GM12864 (cell line): ENCODE measurements at places on chromosomes 5 and 9.

DNA sequence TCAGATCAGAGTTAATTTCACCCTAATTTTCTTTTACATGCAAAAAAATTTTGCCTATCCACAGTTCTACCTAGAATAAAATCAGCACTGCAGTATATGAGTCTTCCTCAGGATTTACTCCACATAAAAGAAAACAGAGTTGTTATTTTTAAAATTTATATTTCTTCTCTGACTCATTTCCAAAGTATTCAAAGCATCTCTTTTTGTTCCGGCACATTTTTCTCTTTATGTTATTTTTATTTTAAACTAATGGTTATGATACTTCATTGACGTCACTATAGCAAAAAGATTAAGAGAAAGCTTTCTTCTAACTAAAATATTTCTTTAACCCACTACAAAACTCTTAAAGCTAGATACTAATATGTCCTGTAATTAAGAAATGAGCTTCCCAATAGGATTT is 590.4 kb downstream of the PRELID2 start:
- no peak for DNase-seq

DNA sequence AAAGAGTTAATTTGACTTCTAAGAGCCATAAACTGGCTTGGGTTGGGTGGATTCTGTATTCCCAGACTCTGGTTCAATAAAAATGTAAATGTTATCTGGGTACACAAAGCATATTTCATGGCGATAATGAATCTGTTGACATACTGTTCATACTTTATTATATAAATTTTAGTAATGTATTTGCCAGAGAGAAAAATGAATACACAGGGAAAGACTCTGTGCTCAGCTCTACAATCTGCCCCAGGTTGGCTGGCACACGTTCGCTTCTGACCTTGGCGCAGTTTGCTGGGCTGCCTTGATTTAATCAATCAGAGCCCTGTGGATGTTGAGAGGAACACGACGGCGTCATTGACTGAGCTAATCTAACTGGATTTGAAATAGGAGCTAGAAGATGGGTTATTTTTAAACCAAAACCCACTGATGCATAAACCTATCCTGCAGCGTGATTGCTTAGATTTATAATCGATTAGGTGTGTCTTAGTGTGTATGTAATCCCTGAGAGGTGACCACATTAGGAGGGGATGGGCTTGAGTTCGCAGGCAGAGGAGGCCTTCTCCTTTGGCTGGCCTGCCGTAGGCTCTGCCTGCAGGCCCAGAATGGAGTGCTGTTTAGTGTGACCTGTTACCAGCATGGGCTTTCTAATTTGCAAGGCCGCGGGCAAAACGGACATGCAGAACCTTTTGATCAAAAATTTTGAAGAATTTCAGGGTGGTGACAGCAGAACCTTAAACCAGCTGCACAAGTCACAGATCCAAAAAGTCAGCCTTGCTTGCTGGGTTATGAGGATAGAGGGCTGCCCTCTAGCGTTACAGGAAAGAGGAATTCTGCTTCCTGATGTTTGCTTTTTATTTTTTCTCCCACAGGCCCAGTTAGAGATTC is 3.9 kb upstream of the ADCY2 start:
- DNase-seq = no peak

DNA sequence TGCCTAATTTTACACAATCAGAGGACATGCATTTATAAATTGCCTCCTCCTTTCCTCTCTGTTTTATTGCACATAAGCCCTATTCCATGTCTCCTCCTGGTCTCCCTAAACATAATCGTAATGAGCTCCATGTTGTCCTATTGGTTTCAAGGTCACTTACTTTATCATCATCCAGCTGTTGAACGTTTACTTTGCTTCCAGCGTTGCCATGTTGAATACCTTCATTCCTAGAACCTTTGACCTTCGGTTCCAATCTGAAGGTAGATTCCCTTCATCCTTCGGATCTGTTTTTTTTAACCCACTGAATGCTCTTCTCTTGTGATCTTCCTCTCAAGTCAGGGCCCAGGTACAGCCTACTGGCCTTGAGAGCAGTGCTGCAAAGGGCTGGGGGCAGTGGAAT is 84.3 kb downstream of the PJA2 start:
- DNase-seq = no peak

DNA sequence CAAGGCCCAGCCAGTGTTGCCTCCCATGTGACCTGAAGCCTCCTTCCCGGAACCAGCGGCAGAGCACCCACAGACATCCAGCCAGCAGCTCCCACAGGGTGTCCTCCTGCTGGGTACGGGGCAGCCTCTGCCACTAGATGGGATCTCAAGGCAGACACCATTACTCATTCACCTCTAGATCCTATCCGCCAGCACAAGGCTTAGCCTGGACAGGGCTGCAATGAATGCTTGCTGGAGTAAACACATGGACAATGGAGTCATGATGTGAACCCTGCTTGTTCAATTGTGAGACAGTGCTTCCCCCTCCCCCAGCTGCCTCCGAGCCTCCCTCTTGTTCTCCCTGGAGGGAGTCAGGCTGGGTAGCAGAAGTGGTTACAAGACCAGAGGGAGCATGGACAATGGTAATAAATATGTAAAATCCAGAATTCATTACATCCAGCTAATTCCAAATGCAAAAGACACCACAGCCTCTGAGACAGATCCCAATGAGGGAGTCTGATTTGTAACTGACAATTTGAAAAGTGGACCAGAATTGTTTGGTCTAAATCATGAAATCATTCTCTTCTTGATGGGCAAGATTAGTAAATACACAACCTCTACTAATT is 132.0 kb downstream of the CRB2 start:
- DNase-seq = no peak

- DNase-seq = no peak
These were observed 178.2 kb upstream of the FBXL7 start for GRCh38 chr5:15321776-15322175.

GRCh38 chr9:107948601-107949000 is 459.0 kb upstream of the KLF4 start:
- no peak for DNase-seq

- DNase-seq = no peak
These were observed 173.8 kb downstream of the PCSK1 start for GRCh38 chr5:96259151-96259772.

GRCh38 chr9:130020618-130021017 is 22.4 kb downstream of the FNBP1 start:
- DNase-seq = no peak

DNA sequence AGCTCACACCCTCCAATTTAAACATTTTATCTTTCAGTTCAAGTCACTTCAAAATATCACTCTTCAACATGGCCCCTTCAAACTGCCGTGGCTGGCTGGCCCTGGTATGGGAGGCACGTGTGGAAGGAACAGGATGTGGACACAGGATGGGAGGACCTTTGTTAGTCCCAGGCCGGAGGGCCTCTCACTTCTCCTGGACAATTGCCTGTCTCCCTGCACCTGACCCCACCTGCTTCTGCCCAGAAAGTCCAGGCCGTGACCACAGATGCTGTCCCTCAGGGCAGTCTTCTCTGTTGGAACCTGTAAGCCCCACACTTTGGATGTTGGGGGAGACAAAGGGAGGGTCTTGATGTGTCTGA is 19.4 kb downstream of the AMBP start:
- DNase-seq = no peak

DNA sequence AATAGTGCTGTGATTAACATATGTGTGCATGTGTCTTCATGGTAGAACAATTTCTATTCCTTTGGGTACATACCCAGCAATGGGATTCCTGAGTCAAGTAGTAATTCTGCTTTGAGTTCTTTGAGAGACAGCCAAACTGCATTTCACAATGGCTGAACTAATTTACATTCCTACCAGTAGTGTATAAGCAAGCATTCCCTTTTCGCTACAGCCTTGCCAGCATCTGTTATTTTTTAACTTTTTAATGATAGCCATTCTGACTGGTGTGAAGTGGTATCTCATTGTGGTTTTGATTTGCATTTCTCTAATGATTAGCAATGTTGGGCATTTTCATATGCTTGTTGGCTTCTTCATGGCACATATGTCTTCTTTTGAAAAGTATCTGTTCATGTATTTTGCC is 308.5 kb downstream of the ARRDC3 start:
- no peak for DNase-seq

GRCh38 chr9:87181670-87182069 is 234.4 kb upstream of the GAS1 start:
- peak; percentile 10 for DNase-seq

DNA sequence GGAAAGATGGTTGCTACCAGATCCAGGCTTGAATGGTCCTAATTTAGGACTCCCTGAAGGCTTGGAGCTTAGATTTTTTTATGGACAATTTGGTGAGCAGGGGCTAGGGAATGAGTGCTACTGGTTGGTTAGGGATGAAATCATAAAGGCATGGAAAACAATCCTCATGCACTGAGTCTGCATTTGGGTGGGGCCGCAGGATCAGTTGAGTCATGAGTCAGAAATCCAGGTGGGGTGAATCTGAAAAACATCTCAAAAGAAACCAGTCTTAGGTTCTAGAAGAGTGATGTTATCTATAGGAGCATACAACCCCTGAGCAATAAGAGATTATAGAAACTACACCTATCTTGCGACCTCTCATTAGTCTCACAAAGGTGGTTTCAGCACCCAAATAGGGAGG is 300.0 kb downstream of the KIF4B start:
- no peak for DNase-seq

DNA sequence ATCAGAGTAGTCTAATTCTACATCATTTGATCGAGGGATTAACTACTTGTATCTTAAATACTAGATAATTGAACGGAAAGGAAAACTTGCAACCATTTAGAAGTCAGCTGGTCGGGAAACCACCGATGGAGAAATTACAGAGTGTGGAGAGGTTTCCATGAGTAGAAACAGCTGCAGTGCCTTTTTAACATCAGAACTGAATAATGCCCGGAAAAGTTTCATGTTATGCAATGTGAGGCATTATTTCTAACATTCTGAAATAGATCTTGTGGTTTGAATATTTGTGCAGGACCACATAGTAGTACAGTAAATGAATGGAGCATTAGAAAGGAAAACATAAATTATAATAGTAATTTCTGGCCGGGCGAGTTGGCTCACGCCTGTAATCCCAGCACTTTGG is 88.1 kb upstream of the RNF180 start:
- no peak for DNase-seq

GRCh38 chr5:146243247-146243646 is 39.8 kb downstream of the RBM27 start:
- no peak for DNase-seq

- DNase-seq = no peak
These were observed 168.6 kb upstream of the DMRT1 start for GRCh38 chr9:672851-673250.
